NCI-H187 (cell line): ENCODE measurements at places on chromosomes 7 and 10.

- no peak for DNase-seq
These were observed 67.7 kb downstream of the TACR2 start for GRCh38 chr10:69348816-69349541.

DNA sequence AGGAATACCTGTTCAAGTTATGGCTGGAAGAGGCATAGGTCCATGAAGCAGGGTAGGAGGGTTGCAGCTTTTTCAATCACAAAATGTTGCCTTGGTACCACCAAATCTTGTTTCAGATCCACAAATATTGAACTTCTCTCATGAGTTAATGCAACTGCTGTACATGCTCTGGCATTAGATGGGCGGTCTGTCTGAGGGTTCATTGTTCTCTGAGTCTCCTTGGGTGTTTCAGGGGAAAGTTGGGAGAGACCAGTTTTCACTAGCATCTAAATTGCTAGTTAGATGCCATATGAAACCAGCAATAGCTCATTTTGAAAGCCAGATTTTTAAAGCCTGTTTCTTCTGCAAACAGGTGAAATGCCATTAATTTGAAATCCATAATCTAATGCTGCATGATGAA lies 27.8 kb upstream of the ELMO1 start:
- no peak for DNase-seq

DNA sequence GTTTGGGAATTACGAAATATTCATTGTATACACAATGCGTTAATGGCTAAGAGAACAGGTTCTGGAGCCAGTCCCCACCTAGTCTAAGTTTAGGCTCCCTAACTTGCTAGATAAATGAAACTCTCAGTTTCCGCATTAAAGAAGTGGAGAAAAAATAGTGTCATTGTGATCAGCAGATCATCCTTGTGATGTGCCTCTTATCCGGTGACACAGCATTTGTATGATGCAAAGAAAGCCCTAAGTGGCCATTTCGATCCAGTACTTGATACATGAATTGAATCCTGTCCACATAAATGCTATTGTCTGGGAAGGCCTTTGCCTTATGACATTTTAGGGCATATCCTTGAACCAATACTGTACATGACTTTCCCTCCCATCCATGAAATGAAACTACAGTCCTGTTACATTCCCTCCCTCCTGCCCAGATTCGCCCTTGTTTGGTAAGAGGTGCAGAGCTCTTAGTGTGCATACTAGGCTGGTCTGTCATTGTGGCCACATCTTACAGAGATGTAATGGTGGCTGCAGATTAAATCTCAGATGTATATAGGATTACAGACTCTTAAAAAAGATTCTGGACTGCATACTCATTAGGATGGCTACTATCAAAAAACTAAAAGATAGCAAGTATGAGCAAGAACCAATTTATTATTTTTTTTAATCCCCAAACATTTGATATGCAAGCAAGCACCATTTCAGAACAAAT lies 80.9 kb downstream of the LRRC4 start:
- no peak for DNase-seq

- DNase-seq, result no peak
These were observed 14.7 kb upstream of the CAMK2G start for GRCh38 chr10:73889014-73889413.

- peak; percentile 26 for DNase-seq
These were observed 295.4 kb downstream of the LRMDA start for GRCh38 chr10:75726522-75727483.

DNA sequence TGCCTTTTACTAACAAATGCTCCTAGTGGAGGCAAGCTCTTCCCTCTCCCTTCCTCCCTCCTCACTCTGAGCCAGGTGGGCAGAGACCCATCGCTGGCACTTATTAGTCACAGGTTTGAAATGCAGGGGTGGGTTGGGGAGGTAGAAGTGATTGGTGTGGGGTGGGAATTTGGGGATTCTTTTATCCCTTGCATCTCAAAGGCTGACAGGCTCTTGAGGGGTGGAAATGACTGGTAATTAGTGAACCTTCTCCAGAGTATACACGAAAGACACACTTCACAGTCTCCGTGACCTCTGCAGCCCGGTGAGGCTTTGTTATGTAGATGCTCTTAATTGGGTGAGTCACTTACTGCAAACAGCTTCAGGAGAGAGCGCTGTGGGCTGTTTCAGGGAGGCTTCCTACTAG lies 13.9 kb upstream of the LRMDA start:
- no peak for DNase-seq

GRCh38 chr10:119313644-119314043 lies 106.3 kb downstream of the GRK5 start:
- DNase-seq, result no peak

GRCh38 chr10:74983383-74983782 lies 128.1 kb upstream of the SAMD8 start:
- DNase-seq, result no peak

- DNase-seq, result no peak
These were observed 10.3 kb downstream of the KCP start for GRCh38 chr7:128900237-128900636.

DNA sequence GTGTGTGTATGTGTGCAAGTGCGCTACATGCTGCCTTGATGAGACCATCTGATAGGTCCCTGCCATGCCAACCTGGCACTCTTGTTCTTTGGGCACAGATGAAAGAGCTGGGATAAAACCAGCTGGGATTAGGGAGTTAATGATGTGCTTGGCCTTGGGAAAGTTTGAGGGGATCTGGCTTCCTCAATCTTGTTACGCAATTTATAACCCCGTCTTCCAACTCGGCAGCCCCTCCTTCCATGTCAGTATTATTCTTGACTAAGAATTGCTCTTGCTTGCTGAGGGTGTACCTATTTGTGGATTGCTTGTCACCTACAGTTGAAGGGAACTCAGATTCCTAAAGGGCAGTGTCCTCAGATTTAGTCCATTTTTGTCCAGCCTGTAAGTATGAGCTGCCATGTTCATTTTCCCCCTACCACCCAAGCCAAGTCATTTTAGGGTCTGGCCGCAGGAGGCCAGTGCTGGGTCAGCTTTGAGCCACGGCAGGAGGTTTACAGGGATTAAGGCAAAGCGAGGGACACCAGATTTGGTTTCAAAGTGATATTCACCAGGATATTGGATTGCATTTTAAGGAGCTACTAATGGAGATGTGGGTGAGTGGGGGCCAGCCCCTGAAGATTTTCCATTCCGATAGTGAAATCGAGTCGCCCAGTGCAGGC lies 34.1 kb upstream of the KCNMA1 start:
- DNase-seq, result no peak

GRCh38 chr7:83930262-83930661 lies 264.3 kb downstream of the SEMA3A start:
- no peak for DNase-seq

DNA sequence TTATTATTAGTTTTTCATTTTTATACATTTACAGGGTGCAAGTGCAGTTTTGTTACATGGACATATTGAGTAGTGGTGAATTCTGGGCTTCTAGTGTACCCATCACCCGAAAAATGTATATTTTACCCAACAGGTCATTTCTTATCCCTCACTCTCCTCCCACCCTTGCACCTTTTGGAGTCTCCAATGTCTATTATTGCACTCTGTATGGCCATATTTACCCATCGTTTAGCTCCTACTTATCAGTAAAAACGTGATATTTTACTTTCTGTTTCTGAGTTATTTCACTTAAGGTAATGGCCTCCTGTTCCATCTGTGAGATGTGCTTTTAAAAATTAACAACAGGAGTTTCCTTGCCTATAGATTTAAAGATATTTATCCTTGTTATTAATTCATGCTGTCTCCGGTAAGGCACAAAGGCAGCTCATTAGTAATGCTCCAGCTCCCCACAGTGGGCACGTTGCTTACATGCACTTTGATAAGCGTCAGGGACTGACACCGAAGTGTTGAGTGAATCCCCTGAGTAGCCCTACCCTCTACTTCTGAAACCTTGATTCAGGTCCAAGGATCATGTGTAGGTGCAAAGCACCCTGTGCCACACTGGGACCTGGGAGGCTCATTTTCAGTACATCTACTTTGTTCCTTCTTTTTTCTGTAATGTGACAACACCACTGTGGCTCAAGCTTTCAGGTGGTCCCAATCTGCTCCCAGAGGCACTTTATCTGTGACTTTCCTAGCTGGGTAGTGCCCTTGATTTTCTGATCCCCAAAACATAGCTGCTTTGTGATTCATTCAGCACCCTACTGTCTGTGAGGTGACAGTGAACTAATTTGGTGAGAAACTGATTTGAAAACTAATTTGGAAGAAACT lies 27.3 kb downstream of the HYAL4 start:
- DNase-seq, result peak; percentile 1

- no peak for DNase-seq
These were observed 18.0 kb upstream of the SEM1 start for GRCh38 chr7:96727534-96728088.

DNA sequence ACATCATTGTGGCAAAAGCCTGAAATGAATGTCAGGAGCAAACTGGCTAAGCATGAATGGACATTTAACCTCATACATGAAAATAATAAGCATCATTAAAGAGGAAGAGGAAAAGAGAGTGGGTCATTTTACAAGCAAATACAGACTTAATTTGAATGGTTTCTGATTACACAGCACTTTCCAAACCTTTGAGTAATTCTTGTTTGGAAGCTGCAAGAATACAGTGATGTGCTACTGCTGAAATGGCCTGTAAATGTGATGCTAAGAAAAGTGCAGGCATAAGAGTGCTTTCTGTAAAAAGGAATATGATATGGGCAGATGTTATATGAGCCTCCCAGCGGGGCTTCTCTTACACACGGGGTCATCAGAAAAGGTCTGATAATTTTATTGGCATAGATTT lies 30.2 kb downstream of the TAS2R16 start:
- DNase-seq, result peak; percentile 27

DNA sequence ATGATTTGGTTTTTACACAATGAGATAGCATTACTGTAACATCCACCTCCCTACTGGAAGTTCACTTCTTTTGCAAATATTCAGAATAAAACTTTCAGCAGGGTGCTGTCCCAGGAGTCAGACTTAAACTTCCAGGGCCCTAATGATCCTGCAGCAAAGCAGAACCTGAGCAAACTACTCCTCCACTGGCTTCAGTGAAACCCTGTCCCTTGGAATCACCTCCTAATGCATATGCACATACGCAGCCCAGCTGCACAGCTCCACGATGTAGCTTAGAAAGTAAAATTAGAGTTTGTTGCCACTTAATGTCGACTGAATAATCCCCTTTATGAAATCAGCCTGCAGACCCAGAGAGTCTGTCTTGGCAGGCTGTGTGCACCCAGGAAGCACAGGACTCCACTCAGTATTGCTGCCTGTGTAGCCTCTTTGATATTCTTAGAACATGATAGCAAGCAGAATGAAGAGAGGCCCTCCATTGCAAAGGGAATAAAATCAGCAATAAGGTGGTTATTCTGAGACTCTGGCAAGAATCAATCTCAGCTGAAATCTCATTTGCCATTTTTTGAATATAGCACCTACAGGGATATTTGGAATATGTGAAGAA lies 1.6 kb downstream of the NPSR1 start:
- DNase-seq, result no peak

GRCh38 chr7:47991270-47991669 lies 11.9 kb upstream of the HUS1 start:
- no peak for DNase-seq

GRCh38 chr10:35768731-35769130 lies 126.6 kb upstream of the FZD8 start:
- no peak for DNase-seq

DNA sequence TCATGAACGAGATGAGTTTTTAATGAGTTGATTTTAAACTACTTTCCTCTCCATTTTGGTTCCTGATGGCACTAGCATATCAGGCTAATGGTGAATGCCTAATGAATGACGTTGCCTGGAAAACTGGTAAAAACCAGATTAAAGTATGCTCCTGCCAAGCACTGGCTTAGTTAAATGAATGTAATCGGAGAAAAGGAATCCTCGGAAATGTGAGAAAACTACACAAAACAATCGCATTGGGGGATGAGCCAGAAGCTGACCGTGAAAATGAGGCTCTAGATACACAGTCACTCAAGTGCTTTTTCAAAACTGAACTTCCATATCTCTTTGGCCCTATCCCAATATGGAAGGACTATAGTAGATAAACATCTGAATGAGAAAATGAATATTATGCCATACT lies 153.8 kb upstream of the COL1A2 start:
- no peak for DNase-seq

- no peak for DNase-seq
These were observed 38.2 kb downstream of the PRSS2 start for GRCh38 chr7:142808802-142809583.

GRCh38 chr7:130654850-130655249 lies 13.7 kb downstream of the COPG2 start:
- no peak for DNase-seq

DNA sequence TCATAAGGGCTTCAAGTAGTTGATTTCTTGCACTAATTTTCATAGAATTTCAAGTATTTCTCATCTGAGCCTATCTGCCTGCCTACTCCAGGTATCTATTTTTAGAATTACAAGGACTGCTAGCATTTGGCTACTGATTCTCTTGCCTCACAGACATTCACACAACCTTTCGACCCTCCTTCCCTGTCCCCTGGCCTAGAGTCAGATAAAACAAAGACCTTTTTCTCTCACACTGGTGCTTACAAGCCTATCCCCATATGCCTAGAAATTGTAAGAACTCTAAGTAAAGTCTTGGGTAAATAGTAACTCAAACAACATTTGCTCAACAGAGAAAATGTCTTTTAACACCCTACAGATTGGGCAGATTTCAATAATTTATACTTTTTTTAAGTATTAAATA lies 6.3 kb downstream of the GPAM start:
- no peak for DNase-seq

GRCh38 chr7:38102507-38102906 lies 75.5 kb upstream of the STARD3NL start:
- no peak for DNase-seq

DNA sequence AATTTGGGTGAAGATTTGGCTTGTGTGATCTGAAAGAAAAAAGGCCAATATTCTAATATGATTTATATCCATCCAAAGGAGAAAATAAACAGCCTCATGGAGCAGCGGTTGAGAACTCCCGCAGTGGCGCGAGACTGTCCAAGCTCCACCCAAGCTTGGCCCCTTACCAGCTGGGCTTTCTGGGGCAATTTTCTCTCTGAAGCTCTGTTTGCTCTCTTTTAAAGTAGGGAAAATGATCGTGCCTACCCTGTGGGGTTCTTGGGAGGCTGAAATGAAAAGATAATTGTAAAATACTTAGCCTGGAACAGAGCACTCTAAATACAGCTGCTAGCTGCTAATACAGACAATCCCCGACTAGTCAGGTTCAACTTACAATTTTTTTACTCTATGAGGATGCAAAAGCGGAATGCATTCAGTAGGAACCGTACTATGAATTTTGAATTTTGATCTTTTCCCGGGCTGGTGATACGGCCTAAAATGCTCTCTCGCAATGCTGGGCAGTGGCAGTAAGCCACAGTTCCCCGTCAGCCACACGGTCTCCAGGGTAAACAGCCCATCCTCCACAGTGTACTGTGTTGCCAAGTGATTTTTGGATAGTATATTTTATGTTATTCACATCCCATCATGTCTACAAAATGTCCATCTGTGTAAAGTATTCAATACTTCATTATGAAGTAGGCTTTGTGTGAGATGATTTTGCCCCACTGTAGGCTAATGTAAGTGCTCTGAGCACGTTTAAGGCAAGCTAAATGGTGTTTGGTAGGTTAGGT lies 137.7 kb downstream of the CHN2 start:
- peak; percentile 70 for DNase-seq

GRCh38 chr7:106180721-106181120 lies 68.6 kb upstream of the SYPL1 start:
- DNase-seq, result no peak

GRCh38 chr7:106047818-106048705 lies 64.0 kb downstream of the SYPL1 start:
- DNase-seq, result no peak

- no peak for DNase-seq
These were observed 1020.5 kb downstream of the LRMDA start for GRCh38 chr10:76451911-76452310.
